ENCODE measurements at places on chromosomes 4 and X.
A peak's percentile ranks its signal among the peaks of the same experiment; 100 is the strongest.

GRCh38 chr4:77395481-77395880 lies 210.1 kb upstream of the CXCL13 start:
- no peak for DNase-seq

GRCh38 chr4:37793562-37793961 lies 32.9 kb upstream of the PGM2 start:
- peak; percentile 15 for DNase-seq

DNA sequence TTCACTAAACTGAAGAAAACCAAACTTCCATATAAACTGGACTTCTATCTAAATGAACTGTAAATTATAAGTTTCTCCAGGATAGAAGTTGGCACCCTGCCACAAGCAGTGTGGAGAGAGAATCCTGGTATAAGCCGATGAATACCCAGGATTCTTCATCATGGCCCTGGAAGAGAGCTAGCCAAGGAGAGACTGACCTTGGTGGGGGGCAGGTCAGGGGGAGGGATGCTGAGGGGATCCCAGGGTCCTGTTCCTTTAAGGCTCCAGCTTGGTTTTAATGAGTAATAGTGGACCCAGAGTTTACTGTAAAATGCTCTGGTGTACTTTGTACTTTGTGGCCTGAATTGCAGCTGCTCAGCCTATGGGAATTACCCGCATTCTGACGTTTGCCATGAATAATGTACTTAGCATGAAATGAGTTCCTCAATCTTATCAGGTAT lies 16.9 kb downstream of the RASSF6 start:
- peak; percentile 96 for DNase-seq

- DNase-seq, result peak; percentile 83
Observed at GRCh38 chr4:185265942-185266341, 56.5 kb downstream of the SNX25 start.

DNA sequence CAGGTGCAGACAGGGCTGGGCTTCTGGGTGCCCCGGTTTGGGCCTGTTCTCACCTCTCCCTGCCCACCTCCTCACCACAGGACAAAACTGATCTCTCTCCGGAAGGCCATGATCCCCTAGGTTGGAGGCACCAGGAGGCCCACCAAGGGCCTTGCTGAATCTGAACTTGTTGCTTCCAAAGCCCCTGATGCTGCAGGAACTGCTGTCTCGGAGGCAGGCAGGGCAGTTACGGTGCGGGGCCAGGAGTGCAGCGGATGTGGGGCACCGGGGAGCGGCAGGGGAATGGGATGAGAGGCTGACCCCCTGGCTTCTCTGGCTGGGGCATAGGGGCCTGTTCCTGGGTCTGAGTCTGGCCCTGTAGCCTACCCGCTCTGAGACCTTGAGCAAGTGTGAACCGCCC lies 100.4 kb upstream of the PSAPL1 start:
- no peak for DNase-seq

GRCh38 chrX:23390979-23391378 lies 56.3 kb downstream of the PTCHD1 start:
- DNase-seq, result no peak

DNA sequence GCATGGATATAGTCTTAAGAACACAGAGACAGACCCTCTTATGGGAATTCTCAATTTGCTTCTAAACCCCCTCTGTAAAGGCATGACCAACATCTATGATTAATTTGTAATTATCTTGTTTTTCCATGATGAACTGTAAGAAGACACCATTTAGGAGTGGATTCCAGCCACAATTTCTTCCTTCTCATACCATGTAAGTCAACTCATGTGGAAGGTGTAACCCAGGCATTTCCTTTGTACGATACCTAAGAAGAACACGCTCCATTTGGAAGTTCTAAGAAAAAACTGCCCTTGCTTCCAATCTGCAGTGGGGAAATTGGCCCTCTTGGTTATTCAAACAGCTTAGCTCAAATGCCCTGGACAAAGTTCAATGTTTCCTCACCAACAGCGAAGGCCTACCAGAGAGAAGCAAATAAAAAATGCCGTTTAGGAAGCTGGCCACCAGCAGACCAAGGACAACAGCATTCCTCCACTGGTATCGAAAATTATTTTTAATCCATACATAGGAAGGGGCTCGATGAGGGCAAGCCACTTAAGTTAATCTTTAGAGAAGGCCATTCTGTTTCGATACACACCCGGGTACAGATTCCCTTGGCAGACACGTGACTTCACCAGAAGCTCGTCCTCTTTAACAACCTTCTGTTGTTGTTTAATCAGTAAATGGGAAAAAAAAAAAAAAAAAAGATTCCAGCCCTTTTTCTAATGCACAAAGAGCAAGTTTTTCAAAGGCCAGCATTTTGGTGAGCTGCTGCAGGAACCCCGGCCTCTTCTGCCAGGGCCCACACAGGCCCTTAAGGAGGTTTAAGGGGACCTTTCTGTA lies 2.6 kb downstream of the DHRSX start:
- DNase-seq, result peak; percentile 55

DNA sequence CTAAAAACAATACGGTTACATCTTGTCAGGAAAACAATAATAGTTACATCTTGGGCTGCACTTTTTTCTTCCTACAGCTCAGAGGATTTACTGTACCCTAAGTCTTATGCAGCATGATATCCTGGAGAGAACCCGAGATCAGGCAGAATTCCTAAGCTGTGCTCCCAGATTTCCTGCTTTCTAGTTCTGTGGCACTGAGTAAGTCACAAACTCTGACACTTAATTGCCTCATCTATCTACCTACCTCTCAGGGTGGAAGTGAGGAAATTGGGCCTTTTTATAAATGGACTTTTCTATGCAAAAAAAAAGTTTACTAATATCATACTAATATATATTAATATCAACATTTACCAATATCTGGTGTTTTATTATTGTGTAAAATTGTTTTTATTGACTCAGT lies 438.5 kb downstream of the INPP4B start:
- peak; percentile 40 for DNase-seq

DNA sequence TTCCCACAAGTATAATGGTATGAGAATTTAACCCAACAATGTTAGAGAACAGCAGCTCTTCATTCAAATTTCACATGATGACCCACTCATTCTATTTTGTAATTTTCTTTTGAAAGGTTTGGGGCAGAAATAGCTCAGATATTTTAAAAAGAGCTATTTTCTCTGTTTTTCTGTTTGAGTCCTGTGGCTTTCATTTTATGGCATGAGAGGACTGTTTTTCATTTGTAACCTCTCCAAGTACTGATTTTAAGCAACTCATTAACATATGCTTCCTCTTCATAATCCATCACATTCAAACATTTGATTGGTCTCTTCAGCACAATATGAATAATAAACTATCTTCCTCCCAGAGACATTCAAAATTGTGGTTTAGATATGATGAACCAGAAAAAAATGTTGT lies 129.0 kb upstream of the TEX13A start:
- peak; percentile 16 for DNase-seq

- DNase-seq, result no peak
Observed at GRCh38 chr4:38951598-38951997, 80.6 kb downstream of the TMEM156 start.

GRCh38 chr4:153824501-153824900 lies 35.6 kb upstream of the SFRP2 start:
- no peak for DNase-seq

DNA sequence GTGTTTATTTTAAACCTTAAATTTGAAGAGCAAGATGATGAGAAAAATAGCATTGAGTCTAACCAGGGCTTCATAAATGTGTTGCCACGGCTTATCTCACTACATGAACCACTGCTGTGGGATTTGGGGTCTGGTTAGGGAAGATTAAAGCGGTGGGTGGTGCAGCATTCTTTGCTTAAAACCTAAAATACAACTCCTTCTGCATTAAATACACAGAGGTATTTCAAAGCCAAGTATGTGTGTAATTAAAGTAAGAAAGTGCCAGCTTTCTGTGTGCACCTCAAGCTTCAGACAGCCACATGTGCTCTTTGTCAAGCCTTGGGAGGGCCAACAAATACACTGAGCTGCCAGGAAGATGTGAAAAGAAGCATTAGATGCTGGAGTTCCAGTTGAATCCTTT lies 128.0 kb downstream of the CPE start:
- DNase-seq, result no peak

GRCh38 chrX:15714529-15714928 lies 23.5 kb upstream of the CA5B start:
- no peak for DNase-seq

DNA sequence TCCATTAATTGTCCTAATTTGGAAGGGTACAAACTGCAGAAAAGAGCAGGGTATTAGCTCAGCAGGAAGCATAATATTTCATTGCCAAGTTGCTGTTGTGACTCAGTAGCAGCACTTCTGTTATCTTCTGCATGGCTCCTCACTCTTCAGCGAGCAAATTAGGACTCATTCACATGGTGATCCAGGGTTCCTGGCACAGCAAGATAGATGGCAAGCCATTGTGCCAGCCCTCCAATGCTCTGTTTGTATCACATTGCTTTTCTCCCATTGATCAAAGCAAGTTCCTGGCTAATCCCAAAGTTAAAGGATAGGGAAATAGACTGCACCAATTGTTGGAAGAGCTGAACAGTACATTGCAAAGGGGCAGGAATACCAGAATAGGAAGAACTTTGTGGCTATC lies 382.5 kb upstream of the ATOH1 start:
- DNase-seq, result peak; percentile 3

GRCh38 chr4:38983787-38984598 lies 48.2 kb downstream of the TMEM156 start:
- DNase-seq, result peak; percentile 50

GRCh38 chr4:73252001-73252400 lies 6.6 kb downstream of the ANKRD17 start:
- DNase-seq, result no peak

- DNase-seq, result no peak
Observed at GRCh38 chrX:137566746-137567679, 1.1 kb downstream of the ZIC3 start.

DNA sequence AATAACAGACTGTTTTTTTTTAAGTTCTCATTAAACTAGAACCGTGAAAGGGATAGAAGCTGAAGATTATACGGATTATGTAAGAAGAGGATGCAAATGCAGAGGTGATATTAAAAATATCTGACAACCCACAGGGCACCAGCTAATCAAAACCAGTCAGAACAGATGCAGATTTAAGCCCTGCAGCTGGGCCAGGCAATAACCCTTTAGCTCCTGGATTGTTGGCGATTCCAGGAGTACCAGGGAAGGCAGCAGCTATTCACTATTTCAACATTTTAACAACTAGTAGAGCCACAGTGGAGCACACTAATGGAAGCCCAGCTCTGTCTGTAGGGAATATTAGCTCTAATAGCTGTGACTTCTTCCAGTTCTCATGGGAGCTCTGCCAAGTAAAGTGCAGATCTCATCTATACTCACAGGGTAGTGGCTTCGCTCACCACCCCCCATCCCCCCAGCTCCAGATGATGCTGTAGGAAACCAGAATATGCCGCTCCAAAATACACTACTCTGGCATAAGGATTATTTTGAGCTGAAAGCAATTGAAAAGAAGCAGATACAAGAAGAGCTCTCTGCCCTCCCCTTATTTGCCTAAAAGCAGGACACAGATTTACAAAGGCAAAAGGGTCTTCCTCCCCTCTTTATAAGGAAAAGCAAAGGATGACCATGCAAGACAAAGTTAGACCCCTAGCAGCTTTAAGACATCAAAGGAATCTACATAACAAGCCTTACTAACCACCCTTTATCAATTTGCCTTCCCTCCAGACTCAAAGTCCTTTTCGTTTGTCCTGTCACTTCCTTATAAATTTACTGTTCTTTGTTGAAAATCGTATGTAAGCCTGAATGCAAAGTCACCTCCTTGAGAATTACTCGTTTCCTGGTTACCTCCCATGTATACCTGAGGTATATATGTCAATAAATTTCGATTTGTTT lies 13.7 kb downstream of the SCD5 start:
- DNase-seq, result peak; percentile 76

DNA sequence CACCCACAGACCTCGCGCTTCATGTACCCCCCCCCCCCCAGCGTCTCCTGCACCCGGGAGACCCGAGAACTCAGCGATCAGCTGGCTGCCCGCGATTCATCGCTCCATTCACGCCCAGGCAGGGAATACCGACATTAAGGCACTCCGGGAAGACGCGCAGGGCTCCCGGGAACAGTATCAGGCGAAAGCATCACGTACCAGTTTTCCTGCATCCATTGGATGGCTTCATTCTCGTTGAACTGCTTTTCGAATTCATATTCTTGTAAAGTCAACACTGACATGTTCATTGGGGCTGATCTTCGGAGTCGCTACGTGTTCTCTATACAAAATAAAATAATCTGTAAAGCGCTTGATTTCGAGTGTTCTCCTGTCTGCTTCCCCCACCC lies 373 bp downstream of the ELOVL6 start:
- no peak for DNase-seq

GRCh38 chr4:69591364-69591763 lies 48.1 kb downstream of the UGT2A2 start:
- no peak for DNase-seq

GRCh38 chr4:71195924-71196323 lies 142.9 kb upstream of the SLC4A4 start:
- peak; percentile 41 for DNase-seq

GRCh38 chr4:163697121-163697520 lies 202.6 kb downstream of the TMA16 start:
- peak; percentile 67 for DNase-seq

GRCh38 chr4:128608006-128608405 lies 201.5 kb upstream of the JADE1 start:
- no peak for DNase-seq

DNA sequence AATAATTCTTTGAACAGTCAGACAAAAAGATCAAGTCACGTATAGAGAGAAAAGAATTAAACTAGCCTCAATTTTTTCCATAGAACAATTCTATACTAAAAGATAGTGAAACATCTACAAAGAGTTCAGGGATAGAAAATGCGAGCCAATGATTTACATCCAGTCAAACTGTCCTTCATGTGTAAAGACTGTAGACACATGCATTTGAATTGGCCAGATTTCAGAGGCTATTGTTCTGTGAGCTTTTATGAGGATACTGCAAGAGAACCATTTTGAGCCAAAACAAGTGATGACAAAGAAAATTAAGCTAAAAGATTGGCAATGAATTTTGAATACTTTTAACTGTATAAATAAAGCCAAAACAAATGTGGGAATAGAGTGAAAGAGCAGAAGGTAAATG lies 1230.3 kb downstream of the RPA4 start:
- no peak for DNase-seq

- DNase-seq, result no peak
Observed at GRCh38 chr4:24885342-24885741, 27.5 kb downstream of the CCDC149 start.

- no peak for DNase-seq
Observed at GRCh38 chr4:146548443-146548842, 26.7 kb upstream of the SLC10A7 start.

DNA sequence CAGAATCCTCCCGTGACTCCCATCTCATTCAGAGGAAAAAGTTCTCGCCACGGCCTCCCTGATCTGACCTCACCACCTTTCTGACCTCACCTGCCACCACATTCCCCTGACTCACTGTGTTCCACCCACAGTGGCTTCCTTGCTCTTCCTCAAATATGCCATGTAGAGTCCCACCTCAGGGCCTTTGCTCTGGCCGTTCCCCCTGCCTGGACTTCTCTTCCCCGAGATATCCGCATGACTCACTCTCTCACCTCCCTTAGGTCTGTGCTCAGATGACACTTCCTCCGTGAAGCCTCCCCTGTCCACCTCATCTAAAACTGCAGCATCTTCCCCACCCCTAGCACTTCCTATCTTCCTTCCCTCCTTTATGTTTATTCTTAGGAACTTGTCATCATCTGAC lies 7.2 kb upstream of the TSPYL2 start:
- no peak for DNase-seq

- peak; percentile 24 for DNase-seq
Observed at GRCh38 chrX:66200855-66201795, 37.1 kb downstream of the HEPH start.

- no peak for DNase-seq
Observed at GRCh38 chrX:132015875-132016274, 7.2 kb upstream of the STK26 start.

- no peak for DNase-seq
Observed at GRCh38 chr4:109675181-109675580, 28.1 kb downstream of the CASP6 start.
